ENCODE measurements at places on chromosomes 2 and 18.

DNA sequence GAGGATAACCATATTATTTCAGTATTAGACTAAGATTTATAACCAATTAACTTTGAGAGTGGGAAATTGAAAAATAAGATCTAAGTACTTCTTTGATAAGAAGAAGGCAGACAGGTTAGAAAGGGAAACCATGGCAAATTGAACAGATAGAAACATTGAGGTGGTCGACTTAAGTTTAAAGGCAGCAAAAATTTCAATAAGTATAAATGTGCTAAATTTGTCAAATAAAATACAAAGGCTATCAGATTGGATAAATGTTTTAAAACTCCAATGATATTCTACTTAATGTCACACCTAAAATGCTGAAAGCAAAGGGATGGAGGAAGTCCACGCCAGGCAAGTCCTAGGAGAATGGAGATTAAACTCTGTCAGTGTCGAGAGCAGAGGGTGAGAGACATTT, 59.2 kb downstream of the TMEM18 start:
- DNase-seq = no peak

DNA sequence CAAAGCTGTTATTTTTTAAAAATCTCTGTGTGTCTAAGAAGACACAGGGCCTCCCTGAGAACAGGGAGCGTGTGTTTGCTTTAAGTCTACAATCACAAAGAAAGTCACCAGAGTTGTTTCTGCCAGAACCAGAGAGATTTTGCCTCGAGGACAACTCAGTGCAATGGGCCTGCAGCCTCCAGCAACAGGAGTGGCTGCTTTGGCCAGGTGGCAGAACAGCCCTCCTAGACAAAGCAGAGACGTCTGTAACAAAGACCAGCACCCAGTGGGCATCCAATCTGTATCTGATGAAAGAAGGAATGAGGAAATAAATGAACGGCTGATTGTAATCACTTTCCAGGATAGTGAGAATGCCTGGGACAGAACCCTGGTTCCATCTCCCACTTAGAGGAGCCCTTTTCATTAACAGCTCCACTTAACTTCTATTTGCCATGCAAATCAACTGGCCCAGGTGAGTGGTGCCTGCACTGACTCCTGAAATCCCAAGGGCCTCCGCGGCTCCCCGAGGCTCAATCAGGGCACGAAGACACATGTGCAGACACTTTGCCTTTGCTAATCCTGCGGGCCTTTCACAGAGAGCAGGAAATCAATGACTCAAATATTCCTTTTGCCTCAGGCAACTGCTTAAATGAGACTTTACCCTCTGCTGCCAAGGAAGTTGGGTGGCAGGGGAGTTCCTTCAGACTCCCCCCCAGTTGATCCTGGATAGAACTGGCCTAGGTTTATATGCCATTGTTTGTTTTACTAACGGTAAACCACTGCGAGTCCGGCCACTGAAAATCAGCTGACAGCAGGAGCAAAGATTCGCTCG, 146.5 kb downstream of the CABLES1 start:
- DNase-seq = no peak

DNA sequence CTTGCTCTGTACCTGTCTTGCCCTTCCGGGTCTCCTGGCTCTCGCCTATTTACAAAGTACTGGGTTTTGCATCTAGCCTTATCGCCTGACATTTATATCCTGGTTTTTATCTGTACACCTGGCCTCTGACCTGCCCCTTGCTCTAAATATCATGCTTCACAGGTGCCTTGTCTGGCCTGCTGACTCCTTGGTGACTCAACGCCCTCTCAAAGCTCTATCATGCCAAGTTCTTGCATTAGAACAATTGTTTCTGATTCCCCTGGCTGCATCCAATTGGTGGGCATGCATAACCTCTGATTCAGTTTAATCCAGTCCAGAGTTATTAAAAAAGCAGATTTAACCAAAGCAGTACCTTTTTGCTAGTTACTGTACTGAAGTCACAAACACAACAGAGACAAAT, 113.9 kb upstream of the CCDC68 start:
- no peak for DNase-seq

- DNase-seq = no peak
Measured at GRCh38 chr2:74226648-74227213, 28.3 kb downstream of the MTHFD2 start.

GRCh38 chr2:142321706-142322280, 191.0 kb upstream of the LRP1B start:
- no peak for DNase-seq

- peak; percentile 5 for DNase-seq
Measured at GRCh38 chr2:45860136-45861121, 209.0 kb downstream of the PRKCE start.

All from stimulated activated CD4-positive, alpha-beta T cell treated with anti-CD3 and anti-CD28 coated beads, Interleukin-4, amount 100 ng/mL, for 24 hours (primary cell).